ENCODE measurements at places on chromosomes 11 and 22.

DNA sequence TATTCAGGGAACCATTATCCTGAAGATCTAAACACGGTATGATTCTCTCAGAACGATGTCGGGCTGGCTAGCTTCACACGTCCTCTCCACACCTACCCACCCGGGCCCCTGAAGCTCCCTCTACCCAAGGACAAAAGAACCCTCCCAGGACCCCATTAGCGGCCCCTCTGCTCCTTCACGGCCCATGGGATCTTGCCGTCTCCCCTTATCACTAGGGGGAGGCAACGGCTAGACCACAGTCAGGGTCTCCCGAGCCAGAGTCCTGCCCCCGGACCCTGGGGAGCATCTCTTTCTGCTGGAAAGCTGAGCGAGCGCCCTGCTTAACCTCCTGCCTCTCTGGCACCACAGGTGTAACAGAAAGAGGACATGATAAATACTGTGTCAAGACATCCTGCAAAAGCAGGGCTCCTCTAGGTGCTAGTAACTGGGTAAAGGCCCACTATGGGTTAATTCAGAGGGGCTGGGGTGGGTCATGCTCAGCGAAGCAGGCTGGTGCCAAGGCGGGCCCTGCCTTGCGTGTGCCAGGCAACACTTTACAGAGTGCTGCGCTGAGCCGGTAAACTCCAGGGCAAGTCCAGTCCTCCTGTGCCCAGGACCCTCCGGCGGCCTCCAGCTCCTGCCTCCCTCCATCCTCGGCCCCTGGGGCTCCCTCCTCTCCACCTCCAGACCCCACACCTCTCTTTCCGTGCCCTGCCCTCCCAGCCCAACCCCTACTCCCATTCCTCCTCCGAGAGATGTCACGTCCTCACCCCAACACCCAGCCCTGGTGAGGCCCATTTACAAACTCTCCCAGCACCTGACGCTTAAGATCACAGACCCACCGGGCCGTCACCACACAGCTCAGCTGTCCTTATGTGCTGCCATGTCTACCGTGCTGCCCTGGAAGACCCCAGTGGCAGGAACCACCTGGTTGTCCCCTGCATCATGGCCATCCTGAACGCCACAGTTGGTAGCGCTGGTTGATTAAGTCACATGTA is 3.0 kb downstream of the TOLLIP start:
- DNase-seq, result no peak

DNA sequence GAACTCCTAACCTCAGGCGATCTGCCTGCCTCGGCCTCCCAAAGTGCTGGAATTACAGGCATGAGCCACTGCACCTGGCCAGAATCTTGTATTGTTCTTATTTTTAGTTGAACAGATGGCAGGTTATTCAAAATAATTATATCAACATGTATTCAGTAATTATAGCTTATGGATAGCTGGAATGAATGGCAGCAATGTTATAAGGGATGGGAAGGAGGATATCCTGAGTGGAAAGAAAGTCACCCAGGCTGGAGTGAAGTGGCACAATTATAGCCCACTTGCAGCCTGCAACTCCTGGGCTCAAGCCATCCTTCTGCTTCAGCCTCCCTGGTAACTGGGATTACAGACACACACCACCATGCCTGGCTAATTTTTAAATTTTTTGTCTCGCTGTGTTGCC is 88.1 kb downstream of the MED15 start:
- DNase-seq, result no peak

DNA sequence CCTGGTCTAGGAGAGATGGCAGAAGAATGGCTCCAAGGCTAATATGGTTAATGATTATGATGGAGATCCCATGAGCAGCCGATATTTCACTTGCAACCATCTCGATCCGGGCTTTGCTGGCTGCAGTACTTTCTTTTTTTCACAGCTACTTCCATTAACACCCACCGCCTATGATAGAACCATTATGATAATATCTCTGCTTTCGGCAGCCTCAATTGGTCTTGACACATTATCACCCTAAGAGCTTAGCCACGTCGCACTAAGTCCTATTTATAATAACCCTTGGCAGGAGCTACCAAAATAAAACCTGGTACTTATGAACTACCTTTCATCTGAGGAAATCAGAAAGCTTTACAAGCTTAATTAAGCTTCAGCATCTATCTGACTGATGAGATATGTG is 7.6 kb upstream of the FJX1 start:
- no peak for DNase-seq

DNA sequence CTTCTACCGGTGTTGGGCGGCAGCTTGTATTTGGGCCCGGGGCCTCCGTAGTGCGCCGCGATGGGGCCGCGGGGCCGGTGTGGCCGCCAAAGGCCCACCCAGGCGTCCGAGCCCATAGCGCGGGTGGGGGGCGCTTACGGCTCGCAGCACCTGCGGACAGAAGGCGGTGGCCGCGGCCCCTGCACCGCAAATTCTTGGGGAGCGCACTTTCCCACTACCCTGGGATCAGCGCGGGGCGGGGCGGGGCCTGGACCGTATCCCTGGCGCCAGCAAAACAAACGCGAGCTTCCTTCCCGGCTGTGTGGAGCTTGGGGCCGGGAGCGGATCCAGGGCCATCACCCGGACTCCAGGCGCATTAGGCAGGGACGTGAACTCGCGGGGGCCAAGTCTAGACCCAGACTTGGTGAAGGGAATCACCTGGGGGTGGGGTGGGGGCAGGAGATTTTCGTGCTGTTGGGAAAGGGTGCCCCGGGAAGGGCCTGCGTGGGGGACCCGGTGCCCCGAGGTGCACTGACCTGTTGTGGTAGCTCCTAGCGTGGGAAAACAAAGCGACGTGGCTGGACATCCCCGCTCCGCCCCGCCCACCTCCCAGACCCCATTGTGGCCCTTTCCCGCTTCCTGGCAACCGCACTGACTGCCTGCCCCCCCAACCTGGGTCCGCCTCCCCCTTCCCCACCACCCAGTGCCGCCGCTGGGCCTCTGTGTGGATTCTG is 2.3 kb upstream of the TYMP start:
- peak; percentile 39 for DNase-seq

- DNase-seq, result no peak
These were observed 57.3 kb downstream of the PPP6R2 start for GRCh38 chr22:50400406-50400805.

DNA sequence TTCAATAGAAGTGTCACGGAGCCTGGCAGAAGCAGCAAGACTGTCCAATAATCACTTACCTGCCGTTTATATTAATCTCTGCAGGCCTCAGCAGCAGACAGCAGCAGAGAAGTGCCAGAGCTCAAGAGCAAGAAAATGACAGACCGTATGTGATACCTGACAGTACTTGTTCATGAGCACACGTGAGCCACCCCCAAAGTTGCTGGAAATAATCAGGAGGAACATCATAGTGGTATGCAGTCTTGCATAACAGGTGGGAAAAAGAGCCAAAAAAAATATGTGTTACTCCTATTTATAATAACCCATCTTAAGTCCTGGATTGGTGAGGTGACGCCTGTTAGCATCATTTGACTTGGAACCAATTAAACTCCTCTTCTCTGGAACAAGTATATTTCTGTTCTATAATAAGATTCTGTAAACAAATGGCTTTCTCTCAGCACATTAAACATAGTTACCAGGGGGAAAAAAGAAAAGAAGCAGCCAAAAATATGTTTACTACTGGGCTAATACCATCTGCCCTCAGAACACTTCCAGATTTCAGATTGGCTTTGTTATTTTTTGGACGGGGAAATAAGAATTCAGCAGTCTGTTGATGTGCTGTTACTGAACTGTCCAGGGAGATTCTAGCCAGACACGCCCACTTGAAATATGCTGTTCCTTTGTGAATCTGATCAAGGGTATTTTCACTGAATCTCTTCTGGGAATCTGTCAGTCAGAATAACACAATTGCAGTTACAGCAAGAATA is 7.9 kb upstream of the SLN start:
- DNase-seq, result no peak

DNA sequence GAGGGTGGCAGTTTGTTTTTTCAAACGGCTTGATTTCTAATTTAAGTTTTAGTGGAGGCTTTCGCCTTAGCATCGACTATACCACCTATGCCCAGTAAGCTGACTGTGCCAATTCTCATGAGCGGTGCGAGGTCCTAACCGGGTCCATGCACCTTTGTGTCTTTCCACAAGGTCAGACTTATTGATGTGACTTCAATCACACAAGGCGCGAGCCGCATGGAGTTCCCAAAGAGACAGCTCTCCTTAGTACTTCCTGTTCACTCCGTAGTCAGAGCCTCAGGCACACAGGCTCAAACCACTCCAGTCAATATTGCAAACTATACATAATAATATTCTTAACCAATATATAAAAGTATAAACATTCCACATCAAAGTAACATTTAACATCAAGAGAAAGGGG is 18.2 kb downstream of the ST14 start:
- DNase-seq, result no peak

DNA sequence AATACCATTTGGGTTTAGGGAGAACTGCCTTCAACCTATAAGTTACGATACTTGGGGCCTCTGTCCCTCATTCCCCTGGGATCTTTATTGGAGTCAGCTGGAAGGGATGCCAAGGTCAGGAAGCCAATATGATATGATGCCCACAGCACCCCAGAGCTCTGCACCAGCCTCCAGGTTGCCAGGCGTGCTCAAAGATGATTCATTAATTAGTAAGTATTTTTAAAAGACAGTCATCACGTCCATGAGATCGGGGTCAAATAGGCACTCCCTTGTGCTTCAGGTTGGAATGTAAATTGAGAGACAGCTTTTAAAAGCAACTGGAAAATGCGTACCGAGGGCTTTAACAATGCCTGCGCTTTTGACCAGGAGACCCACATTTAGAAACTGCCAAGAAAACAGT is 57.0 kb upstream of the CD5 start:
- DNase-seq, result no peak

- DNase-seq, result no peak
These were observed 14.0 kb downstream of the MYEOV start for GRCh38 chr11:69307871-69308431.

GRCh38 chr11:65132988-65133700 is 1.2 kb downstream of the SYVN1 start:
- DNase-seq, result peak; percentile 31

DNA sequence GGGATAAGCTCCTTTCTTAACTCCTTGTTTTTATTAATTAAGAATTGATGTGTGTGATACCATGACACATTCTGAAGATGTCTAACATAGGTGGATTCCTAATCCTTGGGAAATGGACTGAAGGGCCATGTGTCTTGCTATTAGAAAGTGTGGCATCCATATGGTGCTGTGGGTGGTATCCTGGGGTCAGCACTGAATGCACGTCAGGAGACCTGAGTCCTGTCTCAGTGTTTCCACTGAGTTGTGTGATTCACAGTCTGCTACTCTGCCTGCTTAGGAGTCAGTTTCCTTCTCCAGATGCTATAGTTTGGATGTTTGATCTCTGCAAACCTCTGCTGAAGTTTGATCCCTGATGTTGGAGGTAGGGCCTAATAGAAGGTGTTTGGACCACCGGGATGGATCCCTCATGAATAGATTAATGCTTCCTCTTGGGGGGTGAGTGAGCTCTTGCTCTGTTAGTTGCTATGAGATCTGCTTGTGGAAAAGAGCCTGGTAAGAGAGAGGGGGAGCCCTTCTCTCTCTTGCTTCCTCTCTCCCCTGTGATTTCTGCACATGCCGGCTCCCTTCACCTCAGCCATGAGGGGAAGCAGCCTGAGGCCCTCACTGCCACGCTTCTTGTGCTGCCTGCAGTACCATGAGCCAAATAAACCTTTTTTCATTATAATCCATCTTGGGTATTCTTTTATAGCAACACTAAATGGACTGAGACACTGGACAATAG is 666.5 kb downstream of the NTM start:
- no peak for DNase-seq

GRCh38 chr11:8392886-8393285 is 129.2 kb upstream of the LMO1 start:
- no peak for DNase-seq

DNA sequence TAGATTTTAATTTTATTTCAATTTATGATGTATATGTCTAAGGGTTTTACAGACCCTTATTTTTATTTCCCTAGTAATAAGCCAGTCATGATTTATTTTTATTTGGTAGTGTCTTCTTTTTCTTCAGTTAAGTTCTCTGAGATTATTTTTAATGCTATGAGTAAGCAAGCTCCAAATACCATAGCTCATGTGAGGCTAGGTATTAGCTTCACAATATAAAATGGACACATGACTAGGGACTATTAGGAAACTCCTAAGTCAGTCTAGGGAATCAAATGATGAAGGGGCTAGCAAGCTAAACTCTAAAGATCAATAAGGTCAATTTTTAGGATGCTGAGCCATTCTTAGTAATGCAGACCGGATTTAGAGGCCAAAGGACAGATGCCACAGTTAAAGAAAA is 45.9 kb downstream of the CKAP5 start:
- no peak for DNase-seq

DNA sequence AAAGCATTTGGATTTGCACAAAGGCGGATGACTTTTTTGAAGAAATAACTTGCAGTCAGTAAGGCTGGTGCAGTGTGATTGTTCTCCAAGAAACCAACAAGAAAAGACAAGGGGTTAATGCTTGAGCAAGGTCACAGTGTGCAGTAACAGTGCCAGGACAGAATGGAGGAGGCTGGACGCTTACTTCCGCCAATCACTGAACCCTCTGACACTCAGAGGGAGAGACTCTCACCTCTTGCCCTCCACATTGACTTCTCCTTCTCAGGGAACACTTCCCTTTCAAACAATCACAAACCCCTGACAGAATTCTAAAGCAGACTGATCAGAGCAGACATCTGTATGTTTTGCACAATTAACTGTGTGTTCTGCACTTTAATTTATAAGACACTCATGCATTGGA is 228.4 kb downstream of the BLID start:
- no peak for DNase-seq

DNA sequence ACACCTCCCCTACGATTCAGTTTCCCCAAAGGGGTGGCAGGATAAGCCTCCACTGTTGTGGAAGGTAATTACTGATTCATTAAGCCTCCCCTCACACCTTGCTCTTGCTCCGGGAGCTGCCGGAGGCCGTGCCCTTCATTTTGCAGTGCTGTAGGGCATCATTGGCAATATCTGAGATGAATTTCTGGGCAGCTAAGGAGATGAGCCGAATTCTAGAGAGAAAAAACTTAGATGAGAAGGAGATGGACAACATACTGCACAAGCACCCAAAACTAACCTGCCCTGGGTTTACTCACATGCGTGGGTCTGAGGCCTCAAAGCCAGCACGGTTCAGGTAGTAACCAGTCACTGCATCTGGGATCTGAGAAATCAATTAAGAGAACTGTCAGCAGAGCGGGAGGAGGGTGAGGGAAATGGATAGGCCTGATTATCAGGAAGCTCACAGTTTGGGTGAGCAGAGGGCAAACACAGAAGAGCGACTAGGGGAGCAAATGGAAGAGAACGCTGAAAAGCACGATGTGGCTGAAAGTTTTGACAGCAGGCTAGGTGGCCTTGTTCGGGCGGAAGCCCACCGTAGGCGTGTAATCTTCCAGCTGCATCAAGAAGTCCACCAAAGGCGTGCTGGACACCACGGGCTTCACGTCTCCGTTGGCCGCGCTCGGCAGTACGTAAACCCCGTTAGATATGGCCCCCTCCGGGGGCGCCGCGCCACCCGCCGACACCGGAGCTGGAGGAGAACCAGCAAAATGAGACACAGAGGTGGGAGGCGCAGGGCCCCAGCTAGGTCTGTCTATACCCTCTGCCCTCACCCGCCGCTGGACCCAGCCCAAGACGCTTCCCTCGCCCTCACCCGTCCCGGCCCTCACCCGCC is 689 bp downstream of the TAF10 start:
- peak; percentile 13 for DNase-seq

- DNase-seq, result no peak
These were observed 102.9 kb downstream of the MED15 start for GRCh38 chr22:20610243-20610686.
